ENCODE measurements at places on chromosomes 1 and 21.

GRCh38 chr21:37365517-37366481, 774 bp upstream of the DYRK1A start:
- DNase-seq: no peak

DNA sequence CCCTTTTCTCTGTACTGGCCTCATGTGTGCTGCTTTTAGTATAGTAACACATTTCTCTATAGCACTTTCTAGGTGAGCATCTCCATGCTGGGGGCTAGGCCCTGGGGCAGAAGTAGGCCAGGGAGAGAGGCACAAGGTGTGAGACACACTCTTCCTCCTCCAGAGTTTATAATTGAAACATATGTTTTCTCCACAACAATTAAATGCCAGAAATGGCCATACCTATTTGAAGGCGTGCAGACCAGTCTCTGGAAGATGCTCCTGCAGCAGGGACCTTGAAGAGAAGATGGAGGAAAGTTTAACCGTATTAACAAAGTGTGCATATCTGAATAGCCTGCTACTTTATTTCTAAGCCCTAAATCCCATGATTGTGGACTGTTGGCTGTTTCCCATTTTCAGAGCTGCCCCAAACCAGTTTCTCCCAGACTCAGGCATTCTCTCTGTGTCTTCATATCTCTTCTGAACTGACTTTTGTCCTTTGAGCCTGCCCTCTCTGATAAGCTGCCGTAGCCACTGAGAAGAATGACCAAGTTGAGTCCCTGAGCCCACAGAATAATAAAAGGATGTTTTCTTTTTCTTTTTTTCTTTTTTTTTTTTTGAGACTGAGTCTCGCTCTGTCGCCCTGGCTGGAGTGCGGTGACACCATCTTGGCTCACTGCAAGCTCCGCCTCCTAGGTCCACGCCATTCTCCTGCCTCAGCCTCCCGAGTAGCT, 81.3 kb downstream of the LRRC8D start:
- no peak for DNase-seq

GRCh38 chr1:52669696-52670095, 28.5 kb downstream of the COA7 start:
- DNase-seq: no peak

- DNase-seq: no peak
Measured at GRCh38 chr1:119739150-119739549, 27.4 kb downstream of the PHGDH start.

- no peak for DNase-seq
Measured at GRCh38 chr1:232766904-232767303, 38.3 kb upstream of the MAP10 start.

DNA sequence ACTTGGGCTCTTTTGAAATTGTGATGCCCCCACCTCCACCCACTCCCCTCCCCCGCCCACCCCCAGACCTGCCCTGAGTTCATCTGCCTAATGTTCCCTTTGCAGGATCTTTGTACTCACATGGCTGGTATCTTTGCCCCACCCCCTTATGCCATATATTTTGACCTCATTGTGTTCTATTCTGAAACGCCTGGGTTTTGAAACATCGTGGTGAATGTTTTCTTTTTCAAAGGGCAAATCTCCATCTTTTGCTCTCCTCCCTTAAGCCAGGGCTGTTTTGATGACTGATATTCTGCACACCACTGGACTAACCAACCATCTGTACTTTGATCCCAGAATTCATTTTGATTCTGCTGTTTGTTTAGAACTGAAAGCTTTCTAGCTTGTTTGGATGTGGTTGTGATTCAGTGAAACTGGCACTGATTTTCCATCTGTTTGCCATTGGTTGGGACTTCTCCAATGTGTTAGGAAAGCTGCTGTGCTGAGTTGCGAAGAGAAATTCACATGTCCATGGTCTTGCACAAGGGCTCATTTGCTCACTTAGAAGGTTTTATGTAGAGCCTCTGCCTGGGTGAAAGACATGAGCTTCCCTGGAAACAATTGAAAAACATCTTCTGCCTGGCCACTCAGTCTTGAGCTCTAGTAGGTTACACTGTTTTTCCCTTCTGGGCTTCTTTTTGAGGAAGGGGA, 16.5 kb downstream of the SMAP2 start:
- no peak for DNase-seq

GRCh38 chr1:7975212-7975865, 13.8 kb downstream of the PARK7 start:
- peak; percentile 92 for DNase-seq

- no peak for DNase-seq
Measured at GRCh38 chr21:14600569-14601297, 54.6 kb upstream of the SAMSN1 start.

GRCh38 chr1:93526431-93526830, 78.5 kb downstream of the FNBP1L start:
- no peak for DNase-seq

GRCh38 chr1:32743380-32744070, 41.0 kb upstream of the SYNC start:
- DNase-seq: no peak

DNA sequence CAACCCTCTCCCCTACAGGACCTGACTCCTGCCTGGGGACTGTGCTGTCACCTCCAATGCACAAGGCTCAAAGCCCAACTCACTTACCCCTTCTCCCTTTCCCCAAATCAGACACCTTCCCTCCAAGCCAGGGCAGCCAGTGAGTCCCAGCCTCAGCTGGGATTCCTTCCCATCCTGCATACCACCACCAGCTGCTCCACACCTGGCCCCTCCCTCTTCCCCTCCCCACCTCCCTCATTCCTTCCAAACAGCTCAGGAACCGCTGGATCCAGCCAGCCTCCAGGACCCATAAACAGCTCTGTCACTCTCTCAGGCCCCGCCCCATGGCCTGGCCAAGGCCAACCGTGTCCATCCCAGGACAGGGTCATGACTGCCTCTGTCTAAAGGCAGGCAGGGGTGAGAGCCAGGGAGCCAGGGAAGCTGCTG, 41.4 kb downstream of the ACOT7 start:
- DNase-seq: peak; percentile 78

GRCh38 chr1:10796029-10796944, at the start of gene CASZ1:
Gene CASZ1 (minus strand): TSS chr1:10796646. CDS start chr1:10693889, 102,757 bp downstream.
- peak; percentile 95 for DNase-seq

DNA sequence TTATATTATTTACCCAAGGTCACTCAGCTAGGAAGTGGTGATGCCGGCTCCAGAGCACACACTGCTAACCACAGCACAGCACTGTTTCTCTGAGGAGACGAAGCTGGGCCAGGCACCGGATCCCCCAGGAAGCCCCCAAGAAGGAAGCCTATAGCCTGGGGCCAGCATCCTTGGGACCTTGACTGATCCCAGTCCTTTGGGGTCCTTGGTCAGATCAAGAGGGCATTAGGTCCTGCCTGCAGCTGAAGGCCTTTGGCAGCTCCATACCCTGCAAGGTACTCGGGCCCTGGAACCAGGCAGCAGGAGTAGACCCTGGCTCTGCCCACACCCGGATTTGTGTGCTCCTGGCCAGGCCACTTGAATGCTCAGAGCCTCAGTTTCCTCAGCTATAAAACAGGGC, 128.0 kb downstream of the LACTBL1 start:
- DNase-seq: no peak

GRCh38 chr21:42150474-42151085, 68.4 kb upstream of the ABCG1 start:
- no peak for DNase-seq

- no peak for DNase-seq
Measured at GRCh38 chr1:230281556-230281955, 144.6 kb downstream of the PGBD5 start.

DNA sequence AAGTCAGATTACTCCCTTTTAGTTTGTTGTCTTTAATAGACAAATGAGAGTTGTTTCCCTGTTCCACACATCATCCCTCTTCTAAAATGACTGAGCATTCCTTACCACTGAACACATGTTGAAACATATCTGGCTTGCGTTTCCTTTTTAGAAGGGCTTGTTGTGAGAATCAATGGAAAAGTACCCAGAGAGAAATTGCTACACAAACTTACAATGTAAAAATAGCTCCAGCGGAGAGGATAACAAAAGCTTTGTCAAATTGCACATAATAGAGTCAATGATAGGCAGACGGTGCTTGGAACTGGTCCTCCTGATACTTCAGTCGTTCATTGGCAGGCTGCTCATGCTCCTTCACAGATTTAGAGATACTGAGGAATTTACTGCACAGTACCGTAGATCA, 123.9 kb downstream of the CYYR1 start:
- DNase-seq: no peak

- peak; percentile 16 for DNase-seq
Measured at GRCh38 chr1:227884370-227885134, 63.2 kb downstream of the WNT9A start.

- peak; percentile 74 for DNase-seq
Measured at GRCh38 chr1:225318706-225319575, 108.9 kb downstream of the LBR start.

GRCh38 chr21:28604946-28605537, 387.6 kb downstream of the LTN1 start:
- DNase-seq: no peak

Data from iPS-NIHi11 (cell line).